NCI-H1417 treated with DMSO at 0.1 percent for 48 hours (cell line): ENCODE measurements at places on chromosomes 5 and 9.
A peak's percentile ranks its signal among the peaks of the same experiment; 100 is the strongest.

- DNase-seq, result no peak
Measured at GRCh38 chr5:40160435-40160834, 519.3 kb upstream of the PTGER4 start.

DNA sequence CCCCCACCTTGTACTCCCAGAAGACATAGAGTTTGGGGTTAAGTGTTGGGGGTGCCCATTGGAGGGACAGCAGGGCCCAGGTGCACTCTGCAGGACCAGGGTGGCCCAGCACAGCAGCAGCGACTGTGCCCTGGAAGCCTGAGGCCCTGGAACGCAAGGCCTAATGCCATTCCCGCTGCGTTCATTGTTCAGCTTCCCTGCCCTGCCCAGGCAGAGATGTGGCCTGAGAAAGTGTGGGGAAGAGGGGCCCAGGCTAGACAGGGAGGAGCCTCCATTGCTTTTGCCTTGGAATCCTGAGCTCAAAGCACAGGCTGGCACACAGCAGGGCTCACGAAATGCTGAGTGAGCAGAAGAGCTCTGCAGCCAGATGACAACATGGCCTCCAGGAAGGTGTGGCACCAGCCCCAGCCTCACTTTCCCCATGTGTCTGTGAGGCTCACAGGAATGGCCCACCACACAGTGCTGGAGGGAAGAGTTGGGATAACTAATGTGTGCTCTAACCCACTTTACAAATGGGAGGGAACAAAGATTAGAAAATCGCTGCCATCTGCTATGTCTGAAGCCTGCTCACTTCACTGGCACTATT, 19.4 kb downstream of the S1PR3 start:
- DNase-seq, result no peak

GRCh38 chr9:96612105-96612965, 7.3 kb downstream of the CDC14B start:
- no peak for DNase-seq

DNA sequence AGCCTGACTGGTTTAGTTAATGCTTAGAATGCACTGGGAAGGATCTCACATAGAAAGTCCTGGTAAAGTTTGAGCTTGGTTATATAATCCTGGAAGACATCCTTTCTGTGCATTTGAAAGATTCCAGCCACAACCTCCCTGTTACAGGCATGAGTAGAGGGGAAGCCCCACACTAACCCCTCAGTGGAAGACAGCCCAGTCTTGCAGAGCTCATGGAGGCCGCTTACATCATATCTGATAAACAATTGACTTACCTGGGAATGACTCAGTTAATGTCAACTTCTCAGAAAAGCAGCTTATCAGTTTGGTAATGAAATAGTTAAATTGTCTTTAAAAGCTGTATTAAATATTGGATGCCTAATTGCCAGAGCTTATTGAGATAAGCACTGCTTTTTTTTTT, 28.1 kb upstream of the PDE8B start:
- no peak for DNase-seq

DNA sequence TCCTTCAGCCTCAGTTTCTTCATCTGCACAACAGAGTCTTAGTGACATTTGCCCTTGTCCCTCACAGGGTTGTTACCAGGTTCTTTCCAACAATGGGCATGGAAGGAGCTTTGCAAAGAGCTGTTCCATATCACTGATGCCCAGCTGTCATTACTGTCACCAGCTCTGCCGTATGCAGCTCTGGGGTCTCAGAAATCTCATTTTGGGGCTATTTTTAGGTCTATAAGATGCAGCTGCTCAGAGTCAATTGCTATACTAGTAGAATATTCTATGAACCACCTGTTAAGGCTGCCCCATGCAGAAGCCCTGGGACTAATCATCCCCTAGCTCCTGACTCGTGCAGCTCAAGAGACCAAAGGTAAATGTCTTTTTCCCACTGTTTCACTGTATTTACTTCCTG, 105.1 kb upstream of the TNPO1 start:
- no peak for DNase-seq

- no peak for DNase-seq
Measured at GRCh38 chr5:108266242-108266641, 115.7 kb downstream of the FBXL17 start.

- DNase-seq, result no peak
Measured at GRCh38 chr5:34957857-34958690, 28.7 kb downstream of the DNAJC21 start.

- no peak for DNase-seq
Measured at GRCh38 chr5:57448751-57449150, 33.9 kb downstream of the ACTBL2 start.

- DNase-seq, result no peak
Measured at GRCh38 chr9:88697764-88698432, 162.9 kb downstream of the NXNL2 start.

GRCh38 chr5:93273176-93273575, 307.8 kb downstream of the NR2F1-AS1 start:
- no peak for DNase-seq

GRCh38 chr9:114969269-114969668, 38.9 kb upstream of the TNFSF8 start:
- no peak for DNase-seq

- no peak for DNase-seq
Measured at GRCh38 chr9:22203371-22204138, 194.4 kb upstream of the CDKN2B start.

DNA sequence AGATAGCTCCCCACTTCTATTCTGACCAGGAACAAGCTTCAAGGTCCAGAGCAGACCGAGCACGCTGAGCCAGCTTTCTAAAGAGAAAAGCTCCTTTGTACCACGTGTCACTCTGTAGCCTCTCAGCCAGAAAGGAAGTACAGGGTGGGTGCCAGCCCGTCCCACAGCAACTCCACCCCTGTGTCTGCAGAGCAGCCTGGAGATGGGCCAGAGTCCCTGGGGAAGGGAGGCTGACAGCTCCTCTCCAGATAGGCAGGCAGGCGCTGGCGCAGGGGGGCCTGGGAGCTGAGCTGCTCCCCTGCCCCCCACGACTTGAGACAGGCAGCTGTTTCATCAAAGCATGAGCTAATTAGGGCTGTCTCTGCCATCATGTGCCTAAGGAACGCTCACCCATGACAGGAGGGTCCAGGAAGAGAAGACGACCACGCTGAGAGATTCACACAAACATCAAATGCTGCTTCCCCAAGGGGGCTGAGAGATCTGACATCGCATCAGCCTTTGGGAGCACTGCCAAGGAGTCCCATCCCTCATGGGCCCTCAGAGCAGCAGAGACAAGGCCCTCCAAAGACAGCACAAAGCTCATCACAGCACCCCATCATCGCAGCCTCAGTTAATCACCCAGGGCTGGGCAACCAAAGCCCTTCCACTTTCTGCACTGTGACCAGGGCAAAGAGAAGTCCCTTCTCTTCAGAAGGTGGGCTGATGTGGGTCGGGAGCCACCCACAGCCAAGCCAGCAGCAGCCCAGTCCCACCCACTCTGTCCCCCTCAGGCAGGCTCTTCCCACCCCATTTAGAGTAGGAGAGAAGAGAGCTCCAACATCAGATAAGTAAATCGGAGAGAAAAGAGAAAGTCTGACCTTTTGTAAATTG, 78.5 kb upstream of the LRRTM2 start:
- no peak for DNase-seq

- DNase-seq, result no peak
Measured at GRCh38 chr5:105259581-105260217, 1697.1 kb upstream of the NUDT12 start.

- DNase-seq, result no peak
Measured at GRCh38 chr9:127571971-127572370, 40.1 kb upstream of the STXBP1 start.

DNA sequence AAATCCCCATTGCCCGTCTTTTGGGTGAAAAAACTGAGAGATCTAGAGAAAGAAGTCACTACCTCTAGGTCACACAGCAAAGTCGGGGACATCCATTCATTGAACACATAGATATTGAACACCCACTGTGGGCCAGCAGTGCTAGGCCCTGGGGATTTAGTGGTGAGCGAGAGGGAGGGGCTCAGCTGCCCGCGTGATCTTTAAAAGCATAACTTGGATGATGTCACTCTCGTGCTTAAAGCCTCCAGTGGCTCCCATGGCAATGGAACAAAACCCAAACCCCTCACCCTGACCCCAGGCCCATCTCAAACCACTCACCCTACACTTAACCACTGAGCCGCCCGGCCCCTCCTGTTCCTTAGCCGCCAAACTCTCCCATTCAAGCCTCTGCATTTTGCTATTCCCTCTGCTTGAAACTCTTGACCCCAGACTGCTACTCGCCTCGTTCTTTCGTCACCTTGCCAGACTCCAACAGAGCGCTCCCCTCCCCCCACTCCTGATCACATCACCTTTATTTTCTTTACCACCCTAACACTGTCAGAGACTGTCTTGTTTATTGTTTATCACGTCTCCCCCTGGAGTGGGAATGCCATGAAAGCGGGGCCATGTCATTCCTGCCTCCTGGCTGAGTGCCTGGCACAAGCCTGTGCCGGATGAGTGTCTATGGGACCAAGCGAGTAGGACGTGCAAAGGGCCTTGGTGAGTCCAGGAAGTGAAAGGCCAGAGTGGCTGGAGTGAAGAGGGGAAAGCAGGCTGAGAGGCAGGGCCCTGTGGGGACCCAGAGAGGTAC, 710 bp upstream of the PIP5KL1 start:
- DNase-seq, result peak; percentile 11

- DNase-seq, result no peak
Measured at GRCh38 chr9:16026886-16027285, 474.0 kb downstream of the CCDC171 start.

- DNase-seq, result no peak
Measured at GRCh38 chr9:684941-685340, 156.6 kb upstream of the DMRT1 start.

DNA sequence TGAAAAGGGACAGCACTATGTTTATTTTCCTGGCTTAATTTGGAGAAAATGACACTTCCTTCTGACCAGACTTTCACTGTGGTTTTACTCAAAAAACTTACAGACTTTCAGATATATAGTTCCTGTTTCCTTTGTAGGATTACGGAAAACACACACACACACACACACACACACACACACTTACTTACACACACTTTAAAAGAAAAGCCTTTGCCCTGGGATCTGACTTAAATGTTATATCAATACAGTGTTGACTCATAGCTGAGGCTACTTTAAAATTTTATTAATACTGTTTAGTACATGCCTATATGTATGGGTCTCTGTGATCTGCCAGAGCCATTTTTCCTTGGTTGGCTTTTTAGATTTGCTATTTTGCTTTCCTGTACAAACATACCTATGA, 758.3 kb downstream of the DNAH5 start:
- DNase-seq, result no peak

- no peak for DNase-seq
Measured at GRCh38 chr5:169258372-169259000, 42.5 kb downstream of the SLIT3 start.

DNA sequence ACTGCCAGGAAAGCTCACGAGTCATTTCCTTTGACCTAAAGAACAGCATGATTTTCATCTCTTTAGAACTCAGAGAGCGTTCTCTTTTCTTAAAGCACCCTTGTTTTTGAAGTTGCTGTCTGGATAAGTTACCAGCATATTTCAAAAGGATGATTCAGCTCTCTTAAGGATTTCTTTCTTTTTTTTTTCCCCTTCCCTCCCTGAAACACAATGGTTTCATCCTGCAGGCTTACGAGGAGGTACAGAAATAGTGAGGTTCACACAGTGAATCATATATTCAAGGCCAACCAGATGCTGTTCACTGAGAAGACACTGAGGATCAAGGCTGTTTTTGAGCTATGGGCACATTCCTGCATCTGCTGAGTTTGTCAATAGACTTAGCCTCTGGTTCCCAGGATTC, 257.2 kb downstream of the KIF4B start:
- no peak for DNase-seq

- DNase-seq, result no peak
Measured at GRCh38 chr5:139872052-139872766, 76.6 kb downstream of the PSD2 start.

GRCh38 chr5:109146591-109146990, 263.2 kb downstream of the PJA2 start:
- no peak for DNase-seq

GRCh38 chr5:104084896-104085295, 522.3 kb upstream of the NUDT12 start:
- DNase-seq, result no peak

- DNase-seq, result no peak
Measured at GRCh38 chr5:6780802-6781391, 67.7 kb downstream of the TENT4A start.

GRCh38 chr5:89282554-89283510, 399.8 kb upstream of the MEF2C start:
- DNase-seq, result no peak

DNA sequence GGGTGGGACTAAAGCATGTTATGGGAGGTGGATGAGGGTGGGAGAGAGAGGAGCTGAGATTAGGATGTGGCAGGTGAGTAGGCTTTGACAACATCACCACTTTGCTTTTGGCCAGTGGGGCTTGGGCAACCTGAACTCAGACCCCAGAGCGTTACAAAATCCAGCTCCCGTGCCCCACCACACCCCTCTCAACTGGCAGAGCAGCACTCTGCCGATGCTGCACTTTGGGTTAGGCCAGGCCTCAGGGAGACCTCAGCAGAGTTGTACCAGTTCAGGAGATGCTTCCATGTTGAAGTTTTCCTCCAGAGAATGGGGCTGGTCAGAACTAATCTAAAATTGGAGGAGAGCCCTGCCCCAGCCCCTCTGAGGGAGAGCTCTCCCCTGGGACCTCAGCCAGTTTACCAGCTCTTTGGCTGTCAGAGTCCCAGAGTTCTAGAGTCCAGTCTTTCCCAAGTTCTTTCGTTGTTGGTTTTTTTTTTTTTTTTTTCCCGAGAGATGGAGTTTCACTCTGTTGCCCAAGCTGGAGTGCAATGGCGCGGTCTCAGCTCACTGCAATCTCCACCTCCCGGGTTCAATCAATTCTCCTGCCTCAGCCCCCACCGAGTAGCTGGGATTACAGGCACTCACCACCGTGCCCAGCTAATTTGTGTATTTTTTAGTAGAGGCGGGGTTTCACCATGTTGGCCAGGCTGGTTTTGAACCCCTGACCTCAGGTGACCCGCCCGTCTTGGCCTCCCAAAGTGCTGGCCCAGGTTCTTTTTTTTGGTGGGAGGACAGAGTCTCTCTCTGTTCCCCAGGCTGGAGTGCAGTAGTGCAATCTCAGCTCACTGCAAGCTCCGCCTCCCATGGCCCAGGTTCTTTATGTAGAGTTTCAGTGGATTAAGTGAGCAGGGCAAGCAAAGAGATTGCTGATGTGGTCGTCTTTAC, 17.8 kb downstream of the NUDT2 start:
- DNase-seq, result no peak

- no peak for DNase-seq
Measured at GRCh38 chr9:92048924-92049625, 66.1 kb downstream of the SPTLC1 start.

- no peak for DNase-seq
Measured at GRCh38 chr5:91091471-91092234, 291.5 kb downstream of the ARRDC3 start.

GRCh38 chr5:128241051-128241695, 157.6 kb downstream of the SLC12A2 start:
- DNase-seq, result no peak

- DNase-seq, result no peak
Measured at GRCh38 chr5:176906126-176906525, 7.0 kb upstream of the HK3 start.

GRCh38 chr5:57370376-57370775, 112.2 kb downstream of the ACTBL2 start:
- no peak for DNase-seq

GRCh38 chr9:108889649-108890067, 27.6 kb downstream of the ACTL7A start:
- no peak for DNase-seq
